ENCODE measurements at places on chromosomes 6 and 20.

- no peak for DNase-seq
These were observed 298.1 kb upstream of the TCF21 start for GRCh38 chr6:133590814-133591213.

DNA sequence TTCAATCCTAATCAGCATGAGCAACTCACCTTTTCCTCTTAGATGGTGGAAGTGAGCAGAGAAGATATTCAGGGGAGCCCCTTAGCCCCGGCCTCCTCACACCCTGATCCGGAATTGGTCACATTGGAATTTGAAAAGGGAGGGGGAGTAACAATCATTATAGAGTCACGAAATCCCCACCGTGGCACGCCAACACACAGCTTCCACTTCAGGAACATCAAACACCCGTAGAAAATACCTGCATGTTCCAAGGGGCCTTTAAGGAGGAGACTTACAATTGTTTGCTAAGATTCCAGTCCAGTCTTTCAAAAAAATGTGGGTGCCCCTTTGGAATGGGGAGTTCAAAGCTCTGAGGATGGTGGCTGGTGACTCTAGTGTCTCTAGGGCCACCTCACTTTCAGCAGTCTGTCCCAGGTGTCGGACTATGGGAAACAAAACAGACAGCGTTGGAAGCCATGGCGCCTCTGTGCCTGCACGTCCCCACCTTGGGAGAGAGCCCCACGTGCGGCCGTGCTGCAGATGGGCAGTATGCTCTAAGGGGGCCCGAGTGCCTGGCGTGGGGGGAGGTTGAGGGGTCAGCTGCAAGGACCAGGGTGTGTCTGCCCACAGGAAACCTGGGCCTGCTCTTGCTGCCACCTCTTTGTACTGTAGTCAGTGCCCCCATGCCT lies 2.4 kb downstream of the CD93 start:
- no peak for DNase-seq

DNA sequence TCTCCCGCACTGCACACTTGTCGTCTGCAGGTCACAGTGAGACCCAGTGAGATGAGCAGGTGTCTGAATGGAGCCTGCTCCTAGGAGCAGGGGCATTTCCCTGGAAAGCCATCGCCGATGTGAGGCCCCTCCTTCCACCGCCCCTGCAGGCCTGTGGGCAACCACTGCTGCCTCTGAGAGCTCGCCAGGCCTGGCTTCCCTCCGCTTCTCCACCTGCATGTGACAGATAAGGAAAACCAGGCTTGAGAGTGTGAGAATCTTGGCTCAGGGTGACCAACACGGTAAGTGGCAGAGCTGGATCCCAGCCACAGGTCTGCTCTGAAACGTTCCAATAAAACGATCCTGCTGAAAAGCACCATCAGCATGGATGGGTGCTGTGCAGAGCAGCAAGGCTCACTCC lies 332.8 kb downstream of the CDH4 start:
- DNase-seq = no peak

DNA sequence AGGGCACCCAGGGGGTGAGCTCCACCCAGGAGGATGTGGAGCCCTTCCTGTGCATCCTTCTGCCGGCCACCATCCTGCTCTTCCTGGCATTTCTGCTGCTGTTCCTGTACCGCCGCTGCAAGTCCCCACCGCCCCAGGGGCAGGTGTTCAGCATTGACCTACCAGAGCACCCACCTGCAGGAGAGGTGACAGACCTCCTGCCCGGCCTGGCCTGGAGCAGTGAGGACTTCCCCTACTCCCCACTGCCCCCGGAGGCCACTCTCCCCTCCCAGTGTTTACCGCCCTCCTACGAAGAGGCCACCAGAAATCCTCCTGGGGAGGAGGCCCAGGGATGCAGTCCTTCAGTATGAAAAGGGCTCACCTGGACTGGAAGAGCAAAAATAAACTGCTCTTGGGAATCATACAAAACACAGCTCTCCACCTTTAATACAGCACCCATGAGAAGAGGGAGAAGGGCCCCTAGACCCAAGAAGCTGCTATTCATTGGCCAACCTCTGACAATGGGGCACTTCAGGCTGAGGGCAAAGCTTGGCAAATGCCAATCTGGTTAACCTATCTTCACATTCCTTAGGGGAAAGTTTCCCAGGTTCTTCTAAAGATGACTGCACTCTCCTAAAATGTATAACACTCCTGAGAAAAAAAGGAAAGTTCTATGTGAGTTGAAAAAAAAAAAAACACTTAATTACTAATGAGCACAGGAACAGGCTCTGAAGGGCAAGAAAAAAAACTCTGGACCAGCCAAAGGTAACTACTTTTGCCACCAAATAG lies 5.0 kb downstream of the SMIM28 start:
- DNase-seq = no peak

GRCh38 chr6:90835596-90836212 lies 248.8 kb upstream of the MAP3K7 start:
- no peak for DNase-seq

DNA sequence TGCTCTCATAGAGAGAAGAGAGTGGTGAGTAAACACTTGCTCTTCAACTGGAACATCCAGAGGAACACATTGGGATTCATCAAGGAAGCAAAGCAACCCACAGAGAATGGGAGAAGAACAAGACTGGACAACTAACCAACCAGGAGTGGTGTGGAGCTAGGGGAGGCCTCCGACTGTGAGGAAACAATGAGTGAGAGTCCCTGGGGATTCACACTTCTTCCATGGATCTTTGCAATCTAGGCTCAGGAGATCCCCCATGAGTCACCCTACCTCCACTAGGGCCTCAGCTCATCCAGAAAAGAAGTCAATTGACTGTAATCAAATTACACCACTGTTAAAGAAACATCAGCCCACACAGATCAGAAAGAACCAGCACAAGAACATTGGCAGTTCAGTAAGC lies 42.3 kb upstream of the CLVS2 start:
- no peak for DNase-seq

- no peak for DNase-seq
These were observed 22.0 kb upstream of the QKI start for GRCh38 chr6:163392533-163392932.

GRCh38 chr6:29961966-29962365 lies 19.6 kb downstream of the HLA-A start:
- DNase-seq = no peak

- no peak for DNase-seq
These were observed 6.0 kb upstream of the PTK7 start for GRCh38 chr6:43070028-43070632.

DNA sequence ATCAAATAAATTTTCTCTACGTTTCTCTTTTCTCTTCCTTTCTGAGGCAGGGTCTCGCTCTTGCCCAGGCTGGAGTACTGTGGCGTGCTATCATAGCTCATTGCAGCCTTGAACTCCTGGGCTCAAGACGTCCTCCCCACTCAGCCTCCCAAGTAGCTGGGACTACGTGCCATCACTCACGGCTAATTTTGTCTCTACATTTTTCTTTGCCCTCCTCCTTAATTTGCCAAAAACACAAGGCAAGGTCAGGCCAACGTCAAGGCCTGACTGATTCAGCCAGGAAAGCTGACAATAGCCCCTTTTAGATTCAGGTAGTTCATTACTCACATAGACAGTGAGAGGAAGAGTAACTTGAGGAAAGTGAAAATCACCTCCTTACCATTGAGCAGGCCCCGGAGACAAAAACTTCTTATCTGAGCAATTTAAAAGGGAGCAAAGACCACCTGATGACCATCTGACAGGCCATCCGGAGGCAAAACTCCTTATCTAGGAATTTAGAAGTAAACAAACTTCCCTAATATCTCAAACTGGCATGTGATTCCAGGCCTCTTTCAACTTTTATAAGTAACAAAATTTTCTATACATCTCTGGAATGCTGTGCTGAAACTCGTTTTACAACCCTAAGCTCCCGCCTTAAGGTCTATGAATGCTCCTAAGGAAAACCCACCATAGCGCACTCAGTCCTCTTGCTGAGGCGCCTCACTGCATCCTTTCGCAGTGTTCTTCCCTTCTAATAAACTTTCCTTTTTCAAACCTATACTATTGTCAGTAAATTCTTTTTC lies 42.1 kb upstream of the SRPK1 start:
- DNase-seq = no peak

- no peak for DNase-seq
These were observed 146.3 kb upstream of the GJE1 start for GRCh38 chr6:141986457-141986856.

GRCh38 chr6:5045416-5045815 lies 39.7 kb upstream of the PPP1R3G start:
- DNase-seq = no peak

- no peak for DNase-seq
These were observed 32.8 kb downstream of the CD40 start for GRCh38 chr20:46150943-46151342.

GRCh38 chr6:30875244-30876038 lies 8.9 kb upstream of the DDR1 start:
- no peak for DNase-seq

DNA sequence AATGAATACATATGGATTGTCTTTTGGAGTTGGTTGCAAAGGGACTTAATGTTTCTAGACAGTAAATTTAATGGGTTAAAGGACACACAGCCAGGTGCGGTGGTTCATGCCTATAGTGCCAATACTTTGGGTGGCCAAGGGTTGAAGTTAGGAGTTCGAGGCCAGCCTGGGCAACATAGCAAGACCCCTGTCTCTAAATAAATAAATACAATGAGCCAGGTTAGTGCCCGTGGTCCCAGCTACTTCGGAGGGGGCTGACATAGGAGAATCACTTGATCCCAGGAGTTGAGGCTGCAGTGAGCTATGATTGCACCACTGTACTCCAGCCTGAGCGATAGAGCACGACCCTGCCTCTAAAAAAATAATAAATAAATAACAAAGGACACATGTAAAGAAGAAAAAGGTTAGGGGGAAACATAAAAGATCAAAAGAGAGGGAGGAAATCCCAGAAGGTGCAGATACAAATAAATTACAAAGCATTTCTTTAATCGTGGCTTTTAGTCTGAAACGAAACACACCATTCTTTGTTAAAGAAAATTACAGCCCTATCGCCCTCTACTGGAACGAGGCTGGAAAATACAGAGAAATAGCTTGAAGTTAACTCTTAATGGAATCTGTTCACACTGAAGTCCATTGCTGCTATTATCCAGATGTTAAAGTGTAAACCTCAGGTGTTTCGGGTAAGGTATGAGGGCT lies 42.6 kb upstream of the SCML4 start:
- no peak for DNase-seq

DNA sequence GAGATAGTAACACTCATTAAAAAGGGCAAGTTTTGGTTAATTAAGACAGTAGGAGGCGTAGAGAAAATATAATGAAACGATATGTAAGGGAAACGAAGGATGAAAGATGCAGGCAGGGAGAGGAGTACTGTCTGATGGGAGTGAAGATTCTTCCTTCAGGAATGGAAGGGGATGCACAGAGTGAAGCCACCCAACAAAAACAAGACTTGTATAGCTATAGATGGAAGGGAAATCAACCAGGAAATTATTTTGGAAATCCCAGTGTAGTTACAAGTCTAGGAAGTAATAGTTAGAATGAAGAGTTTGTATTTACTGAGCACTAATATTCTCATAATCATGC lies 19.7 kb upstream of the HLA-DRB1 start:
- no peak for DNase-seq

DNA sequence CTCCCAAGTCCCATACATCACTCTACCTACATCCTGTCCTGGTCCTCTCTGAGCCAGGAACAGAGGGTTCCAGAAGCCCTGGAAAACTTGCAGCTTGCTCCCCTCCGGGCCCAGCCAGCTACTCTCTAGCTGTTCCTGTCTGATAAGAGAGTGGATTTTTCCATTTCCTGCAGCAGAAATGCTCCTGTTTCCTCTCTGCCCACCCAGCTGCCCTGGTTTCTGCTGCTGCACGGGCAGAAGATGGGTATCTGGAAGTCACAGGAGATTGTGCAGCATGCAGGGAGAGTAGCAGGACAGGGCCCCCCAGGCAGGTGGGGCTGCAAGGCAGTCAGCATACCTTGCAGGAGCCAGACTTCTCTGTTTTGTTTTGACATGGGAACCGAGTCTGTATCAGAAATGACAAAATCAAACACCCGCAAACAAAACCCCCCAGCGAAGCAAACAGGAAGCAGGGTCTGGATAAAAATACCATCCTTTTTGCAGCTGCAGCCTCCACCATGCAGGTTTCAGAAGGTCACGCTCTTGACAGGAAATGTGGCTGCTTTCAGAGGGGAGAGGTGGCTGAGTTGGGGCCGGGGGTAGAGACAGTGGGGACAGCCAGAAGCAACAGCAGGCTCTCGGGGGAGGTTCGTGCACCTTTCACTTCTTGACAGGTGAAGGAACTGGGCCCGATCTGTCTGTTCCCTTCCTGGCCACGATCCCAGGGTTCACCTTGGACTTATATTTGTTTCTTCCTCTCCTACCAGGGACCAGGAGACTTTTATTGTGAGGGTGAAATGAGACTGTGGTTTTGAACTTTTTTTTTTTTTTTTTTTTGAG lies 50.8 kb upstream of the FAM83D start:
- DNase-seq = no peak

GRCh38 chr20:31824554-31825313 lies 5.6 kb downstream of the MYLK2 start:
- DNase-seq = no peak

DNA sequence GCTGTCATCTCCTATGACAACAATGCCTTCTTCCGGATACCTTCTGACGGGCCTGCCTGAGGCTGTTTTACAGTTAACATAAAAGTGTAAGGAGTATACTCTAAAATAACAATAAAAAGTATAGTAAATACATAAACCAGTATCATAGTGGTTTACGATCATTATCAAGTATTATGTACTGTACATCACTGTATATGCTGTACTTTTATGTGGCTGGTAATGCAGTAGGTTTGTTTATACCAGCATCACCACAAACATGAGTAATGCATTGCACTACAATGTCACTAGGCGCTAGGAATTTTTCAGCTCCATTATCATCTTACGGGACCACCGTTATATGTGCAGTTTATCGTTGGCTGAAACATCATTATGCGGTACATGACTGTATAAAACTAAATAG lies 76.5 kb downstream of the VEGFA start:
- no peak for DNase-seq

GRCh38 chr20:53608071-53608455 lies 14.4 kb upstream of the ZNF217 start:
- DNase-seq = no peak

GRCh38 chr6:116070616-116071389 lies 10.1 kb upstream of the FRK start:
- DNase-seq = no peak

GRCh38 chr20:51583499-51583898 lies 41.0 kb upstream of the NFATC2 start:
- DNase-seq = no peak

DNA sequence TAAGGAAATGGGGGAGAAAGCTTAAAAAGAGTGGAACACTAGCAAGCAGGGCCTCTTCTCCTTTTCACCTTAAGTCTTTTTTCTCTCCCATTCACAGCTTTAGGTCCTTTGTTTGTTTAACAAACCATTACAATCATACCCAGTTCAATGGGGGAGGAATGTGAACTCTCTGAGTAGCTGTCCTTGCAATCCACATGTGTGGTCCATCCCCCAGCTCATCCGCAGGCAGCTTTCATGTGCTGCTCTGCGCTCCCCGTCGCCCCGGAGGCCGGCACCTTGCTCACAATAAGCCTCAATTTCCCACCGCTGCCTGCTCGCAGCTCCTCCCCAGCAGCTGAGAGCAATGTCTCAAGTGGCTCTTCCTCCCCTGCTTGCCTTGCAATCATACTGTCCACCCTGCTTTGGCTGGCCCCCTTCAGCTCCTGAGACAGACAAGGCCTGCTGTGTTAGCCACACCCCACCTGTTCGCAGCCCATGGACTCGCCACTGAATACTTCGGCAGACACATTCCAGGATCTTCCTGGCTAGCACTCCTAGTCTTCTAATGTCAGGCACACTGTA lies 49.1 kb downstream of the PLAGL1 start:
- no peak for DNase-seq

GRCh38 chr6:33199687-33200218 lies 712 bp downstream of the RXRB start:
- no peak for DNase-seq

- no peak for DNase-seq
These were observed 521 bp upstream of the LKAAEAR1 start for GRCh38 chr20:64084685-64085152.

Data from esophagus squamous epithelium (tissue), 5 donors.